Activated naive CD8-positive, alpha-beta T cell treated with anti-CD3 and anti-CD28 coated beads, Interleukin-2, amount 50 U/mL, for 16 hours (primary cell): ENCODE measurements at places on chromosomes 11 and 22.

DNA sequence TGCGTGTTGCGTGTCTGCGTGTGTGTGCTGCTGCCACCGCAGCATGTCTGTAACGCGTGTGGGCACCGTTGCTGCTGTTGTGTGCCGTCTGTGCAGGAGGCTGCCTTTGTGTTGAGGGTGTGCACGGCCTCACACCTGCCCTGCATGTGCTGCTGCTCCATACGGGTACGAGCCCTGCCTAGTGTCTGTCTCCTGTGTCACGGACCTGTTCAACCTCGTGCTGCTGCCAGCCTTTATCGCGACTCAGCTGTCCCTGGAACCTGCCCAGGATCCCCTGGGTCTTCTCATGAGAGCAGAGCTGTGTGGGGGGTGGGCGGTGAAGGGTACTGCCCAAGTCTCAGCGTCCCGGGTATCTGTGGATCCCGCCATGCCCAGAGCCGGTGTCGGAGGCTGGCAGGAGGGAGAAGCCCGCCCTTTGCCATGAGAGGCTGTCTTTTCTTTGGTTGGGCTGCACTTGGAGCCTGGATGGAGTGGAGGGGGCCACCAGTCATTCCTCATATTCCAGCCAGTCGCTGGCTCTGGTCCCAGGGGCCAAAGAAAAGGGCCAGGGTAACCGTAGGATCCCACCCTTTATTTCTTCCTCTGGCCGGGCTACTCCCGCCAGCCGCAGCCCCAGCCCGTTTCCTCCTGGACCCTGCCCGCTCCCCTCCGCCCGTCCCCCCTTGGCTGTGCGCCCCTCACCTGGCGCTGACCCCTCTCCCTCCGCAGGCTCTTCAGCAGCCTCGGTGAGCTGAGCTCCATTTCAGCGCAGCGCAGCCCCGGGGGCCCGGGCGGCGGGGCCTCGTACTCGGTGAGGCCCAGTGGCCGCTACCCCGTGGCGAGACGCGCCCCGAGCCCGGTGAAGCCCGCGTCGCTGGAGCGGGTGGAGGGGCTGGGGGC, 7.8 kb upstream of the ACR start:
- DNase-seq, result no peak

DNA sequence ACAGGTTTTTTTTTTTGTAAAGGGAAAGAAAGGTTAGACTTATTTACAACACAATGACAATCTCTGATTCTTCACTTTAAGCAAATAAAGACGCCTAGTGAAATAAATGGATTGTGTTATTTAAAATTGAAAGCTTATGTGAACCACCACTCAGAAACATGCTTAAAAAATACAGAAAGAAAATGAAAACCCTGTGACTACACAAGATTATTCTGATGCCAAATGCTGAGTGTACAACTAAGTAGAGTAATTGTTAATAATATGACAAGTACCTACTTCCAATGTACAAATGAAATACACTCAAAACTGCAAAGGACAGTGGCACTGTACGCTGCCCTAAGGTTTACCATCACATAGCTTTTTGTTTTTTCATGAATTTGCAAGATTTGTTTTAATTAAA, 1.0 kb downstream of the BLID start:
- DNase-seq, result no peak

DNA sequence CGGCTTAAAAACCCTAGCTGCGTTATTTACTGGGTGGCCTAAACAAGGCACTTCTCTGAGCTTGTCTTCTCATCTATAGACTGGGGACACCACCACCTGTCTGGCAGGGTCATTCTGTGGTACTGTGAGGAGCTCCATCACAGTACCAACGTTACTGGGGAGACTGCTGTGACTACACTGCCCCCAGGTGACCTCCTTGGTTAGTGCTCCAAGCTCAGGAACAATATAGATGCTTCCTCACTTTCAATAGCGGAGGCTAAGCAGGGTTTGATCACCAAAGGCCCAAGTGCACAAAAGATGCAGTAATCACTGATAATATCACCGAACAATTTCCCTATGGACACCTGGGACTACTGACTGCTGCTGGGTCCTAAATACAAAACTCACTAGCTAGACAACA, 18.8 kb downstream of the PRPF19 start:
- DNase-seq, result no peak

DNA sequence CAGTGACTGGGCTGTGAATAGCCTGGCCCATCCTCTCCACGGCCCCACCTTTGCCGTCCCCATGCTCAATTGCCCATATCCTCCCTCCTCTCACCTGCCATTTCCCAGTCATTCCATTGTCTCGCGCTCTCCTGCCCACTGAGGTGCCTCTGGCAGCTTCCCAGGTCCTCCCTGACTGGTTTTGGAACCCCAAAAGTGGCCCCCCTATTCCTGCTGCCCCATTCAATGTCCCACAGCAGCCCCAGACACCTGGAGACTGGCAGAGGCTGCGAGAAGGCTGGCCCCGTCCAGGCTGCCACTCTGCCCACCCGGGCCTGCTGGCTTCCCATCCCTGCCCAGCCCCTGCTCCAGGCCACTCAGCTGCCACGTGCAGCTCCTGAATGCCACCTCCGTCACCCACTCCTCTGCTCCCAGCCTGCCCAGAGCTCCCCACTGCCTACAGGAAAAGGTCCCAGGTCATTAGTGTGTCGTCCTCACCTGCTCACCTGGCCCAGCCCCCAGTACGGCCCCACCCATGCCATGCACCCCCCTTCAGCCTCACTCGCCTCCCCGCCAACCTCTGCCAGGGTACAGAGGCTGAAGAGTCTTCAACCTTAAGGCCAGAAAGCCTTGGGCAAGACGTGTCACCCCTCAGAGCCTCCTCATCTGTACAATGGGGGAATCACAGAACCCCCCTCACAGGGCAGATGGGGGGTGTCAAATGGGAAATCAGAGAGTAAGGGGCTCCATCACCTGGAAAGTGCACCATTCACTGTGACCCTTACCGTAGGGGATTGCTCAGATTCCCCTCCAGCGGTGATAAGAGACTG, 37.5 kb downstream of the KCNJ4 start:
- no peak for DNase-seq

- DNase-seq, result no peak
These were observed 102.1 kb upstream of the SLC5A12 start for GRCh38 chr11:26823963-26824362.

- DNase-seq, result no peak
These were observed 101.6 kb upstream of the CARD18 start for GRCh38 chr11:105241136-105241535.

DNA sequence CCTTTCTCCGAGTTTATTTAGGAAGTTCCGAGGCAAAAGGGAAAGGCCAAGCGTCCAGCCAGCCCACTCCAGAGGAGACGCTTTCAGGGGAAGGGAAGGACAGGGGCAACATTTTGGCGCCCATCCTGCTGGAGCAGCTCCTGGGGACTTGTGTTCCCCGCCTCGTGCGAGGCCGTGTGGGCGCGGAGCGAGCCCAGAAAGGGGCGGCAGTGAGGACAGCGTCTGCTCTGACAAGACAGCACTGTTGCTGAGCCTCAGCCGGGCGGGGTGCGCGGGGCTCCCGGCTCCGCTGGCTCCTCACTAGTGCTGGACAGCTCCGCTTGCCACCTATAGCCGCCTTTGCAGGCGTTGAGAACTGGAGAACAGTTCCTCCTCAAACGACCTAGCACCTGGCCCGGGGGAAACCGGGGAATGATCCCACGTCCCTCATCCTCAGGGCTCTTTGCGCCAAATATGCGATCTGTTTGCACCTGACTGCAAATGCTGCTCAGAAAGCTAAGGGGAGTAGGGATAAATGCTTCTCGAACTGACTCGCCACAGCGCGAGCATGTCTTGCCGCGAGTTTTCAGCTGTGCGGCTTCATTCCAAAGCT, 722 bp upstream of the GUCY1A2 start:
- no peak for DNase-seq

DNA sequence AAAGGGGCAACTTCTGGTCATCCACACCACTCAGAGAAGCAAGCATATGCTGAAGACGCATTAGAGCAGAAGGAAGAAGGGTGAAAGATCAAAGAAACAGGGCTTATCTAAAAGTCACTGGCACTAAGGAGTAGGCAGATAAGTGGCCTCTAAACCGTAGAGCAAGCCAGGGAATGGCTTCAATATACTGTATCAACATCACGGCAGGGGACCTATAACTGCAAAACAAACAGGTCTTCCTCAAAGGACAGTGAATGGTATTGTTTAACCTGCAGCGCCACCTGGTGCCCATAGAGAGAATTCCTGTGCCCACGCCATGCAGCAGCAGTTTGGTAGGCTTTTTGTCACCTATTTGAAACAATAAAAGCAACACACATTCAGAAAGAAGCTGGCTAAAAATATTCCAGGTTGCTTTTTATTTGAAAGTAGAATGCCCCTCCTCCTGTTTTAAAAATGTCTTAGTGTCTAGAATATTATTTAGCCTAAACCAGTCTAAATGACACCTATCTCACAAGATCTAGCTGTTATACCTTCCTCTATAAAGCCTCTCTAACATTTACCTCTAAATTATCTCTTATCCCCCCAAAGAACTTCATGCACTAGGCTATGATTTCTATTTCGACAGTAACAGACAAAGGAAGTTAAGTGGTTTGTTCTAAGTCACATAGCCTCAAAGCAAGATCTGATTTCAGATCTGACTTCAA, 21.8 kb downstream of the SNX19 start:
- peak; percentile 15 for DNase-seq

GRCh38 chr11:107564877-107565218, 687 bp downstream of the ALKBH8 start:
- DNase-seq, result no peak

DNA sequence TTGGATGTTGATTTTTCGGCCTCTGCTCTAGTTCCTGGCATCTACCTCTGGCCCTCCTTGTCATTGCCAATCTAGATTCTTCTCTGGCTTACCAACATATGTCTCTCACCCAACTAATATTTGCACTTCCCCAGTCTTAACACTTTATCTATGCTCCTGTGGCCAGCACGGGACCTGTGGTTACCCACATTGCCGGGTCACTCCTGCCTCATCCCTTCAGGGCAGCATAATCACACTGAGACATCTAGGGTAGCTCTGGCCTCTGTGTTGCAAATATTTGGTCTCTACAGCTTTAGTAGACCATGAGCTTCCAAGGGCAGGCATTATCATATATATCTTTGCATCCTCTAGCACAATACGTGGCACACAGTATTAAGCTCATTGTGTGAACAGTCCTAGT, 182.0 kb upstream of the ARHGAP20 start:
- DNase-seq, result no peak

DNA sequence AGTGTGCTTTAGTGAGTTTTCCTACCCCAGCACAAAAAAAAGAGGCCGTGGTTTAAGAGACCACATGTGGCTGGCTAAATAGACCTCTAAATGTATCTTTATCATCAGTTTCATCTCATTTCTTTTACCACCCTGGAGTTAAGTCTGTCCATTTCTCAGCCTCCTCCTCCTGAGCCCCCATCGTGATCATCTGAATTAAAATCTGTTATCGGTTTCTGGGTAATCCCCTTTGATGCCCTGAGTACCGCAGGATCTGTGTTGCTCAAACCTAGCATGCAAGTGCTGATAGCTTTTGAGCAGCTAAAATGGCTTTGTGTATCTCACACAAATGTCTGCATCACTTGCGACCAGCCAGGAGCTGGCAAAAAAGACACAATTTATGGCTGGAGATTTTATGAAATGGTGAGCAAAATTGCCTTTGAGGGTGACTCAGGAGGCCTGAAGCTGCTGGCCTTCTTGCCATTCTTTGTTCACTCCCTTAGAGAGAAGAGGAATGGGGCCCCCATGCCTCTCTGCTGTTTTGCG, 236.5 kb downstream of the NTM start:
- DNase-seq, result no peak

DNA sequence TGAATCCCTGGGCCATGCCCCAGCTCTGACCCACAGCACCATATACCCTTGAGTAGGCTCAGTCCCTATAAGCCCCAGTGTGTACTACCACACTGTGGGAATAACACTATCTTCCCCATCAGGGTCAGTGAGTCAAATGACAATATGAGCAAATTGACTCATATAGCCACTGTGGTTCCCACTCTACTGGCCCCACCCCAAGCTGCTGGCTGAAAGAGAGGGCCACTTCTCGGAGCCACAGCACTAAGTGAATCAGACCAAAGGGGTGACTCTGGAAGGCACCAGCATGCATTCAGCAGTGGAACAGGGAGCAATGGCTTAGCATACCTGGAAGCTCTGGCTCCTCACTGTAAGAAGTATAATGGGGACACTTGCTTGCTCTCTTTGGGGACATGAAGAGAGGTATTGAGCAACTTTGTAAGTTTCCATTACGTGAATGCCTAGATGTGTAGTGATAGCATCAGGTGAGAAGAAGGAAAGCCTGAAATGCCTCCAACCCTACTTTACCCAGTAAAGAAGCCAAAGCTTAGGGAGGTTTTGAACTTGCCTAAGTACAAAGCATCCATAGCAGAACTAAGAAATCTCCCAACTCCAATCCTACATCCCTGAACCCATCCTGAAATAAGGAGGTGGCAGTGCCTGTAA, 13.5 kb downstream of the CD59 start:
- DNase-seq, result no peak

DNA sequence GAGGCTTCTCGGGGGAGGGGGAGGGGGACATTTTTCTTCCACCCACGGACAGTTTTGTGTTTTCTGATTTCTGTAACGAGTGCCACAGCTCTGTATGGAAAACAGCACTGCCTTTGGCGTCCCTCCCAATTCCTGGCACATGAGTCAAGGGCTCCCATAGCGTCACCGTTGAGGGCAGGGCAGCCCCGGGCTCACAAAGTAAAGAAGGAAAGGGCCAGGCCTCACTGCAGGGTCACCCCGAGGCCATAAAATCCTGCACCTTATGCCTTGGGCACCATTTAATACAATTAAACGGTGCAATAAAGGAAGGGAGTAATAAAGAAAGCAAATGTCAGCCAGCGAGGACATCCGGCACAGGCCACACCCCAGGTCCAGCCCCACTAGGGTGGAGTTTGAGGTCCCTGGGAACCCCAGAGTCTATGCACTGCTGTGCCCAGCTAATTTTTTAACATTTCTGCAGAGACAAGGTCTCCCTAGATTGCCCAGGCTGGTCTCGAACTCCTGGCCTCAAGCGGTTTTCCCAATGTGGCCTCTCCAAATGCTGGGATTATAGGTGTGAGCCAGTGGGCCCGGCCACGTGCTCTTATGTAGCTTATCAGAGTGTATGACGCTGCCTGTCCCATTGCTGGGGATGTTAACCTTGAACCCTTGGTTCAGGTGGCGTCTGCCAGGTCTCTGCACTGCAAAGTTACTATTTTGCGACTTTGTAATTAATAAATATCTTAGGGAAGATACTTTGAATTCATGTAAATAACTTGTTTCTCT, 13.6 kb upstream of the MUC2 start:
- no peak for DNase-seq

GRCh38 chr11:66950112-66950535, 8.1 kb downstream of the PC start:
- no peak for DNase-seq

DNA sequence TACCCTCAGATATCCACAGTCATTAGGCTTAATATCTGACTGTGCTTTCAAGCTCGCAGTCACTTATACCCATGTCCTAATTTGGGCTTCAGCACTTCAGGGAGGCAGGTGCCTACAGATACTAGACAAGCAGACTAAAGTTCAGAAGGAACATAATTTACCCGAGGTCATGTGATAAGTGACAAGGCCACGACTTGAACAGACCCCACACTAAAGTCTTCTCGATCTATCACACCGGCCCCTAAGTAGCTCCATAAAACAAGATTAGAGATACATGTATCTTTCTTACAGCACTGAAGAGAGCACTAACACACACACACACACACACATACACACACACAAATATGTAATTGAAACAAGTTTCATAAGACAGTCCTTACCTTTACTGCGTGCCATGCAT, 32.6 kb downstream of the TOM1 start:
- DNase-seq, result no peak
